Effector memory CD4-positive, alpha-beta T cell (primary cell): ENCODE measurements at places on chromosomes 7 and 10.

DNA sequence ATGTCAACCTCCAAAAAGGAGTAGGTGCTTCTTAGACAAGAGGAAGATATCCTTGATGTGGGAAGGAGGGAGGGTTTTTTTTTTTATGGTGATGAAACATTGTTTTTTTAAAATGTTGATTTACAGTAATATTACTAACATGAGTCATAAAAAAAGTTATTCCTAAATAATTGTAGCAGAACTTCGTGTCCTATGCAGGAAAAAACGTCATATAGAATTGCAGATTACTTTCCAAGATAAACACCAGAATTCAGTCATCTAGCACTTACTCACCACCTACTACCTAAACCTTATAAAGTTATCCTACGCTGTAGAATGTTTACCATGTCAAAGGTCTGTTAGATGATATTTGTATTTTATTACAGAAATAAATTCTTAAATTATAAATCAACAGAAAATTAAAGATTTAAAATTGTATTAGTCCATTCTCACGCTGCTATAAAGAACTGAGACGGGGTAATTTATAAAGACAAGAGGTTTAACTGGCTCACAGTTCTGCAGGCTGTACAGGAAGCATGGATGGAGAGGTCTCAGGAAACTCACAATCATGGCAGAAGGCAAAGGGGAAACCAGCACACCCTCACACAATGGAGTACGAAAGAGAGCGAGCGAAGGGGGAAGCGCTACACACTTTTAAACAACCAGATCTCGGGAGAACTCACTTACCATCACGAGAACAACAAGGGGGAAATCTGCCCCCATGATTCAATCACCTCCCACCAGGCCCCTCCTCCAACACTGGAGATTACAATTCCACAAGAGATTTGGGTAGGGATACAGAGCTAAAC lies 105.2 kb upstream of the NEBL start:
- DNase-seq, result no peak

GRCh38 chr10:77308084-77308732 lies 329.4 kb downstream of the KCNMA1 start:
- DNase-seq, result no peak

GRCh38 chr7:142174441-142174840 lies 62.9 kb downstream of the MGAM2 start:
- DNase-seq, result no peak

- no peak for DNase-seq
Observed at GRCh38 chr7:50531928-50532327, 33.3 kb downstream of the DDC start.

GRCh38 chr7:100013328-100013676 lies 2.1 kb upstream of the ZKSCAN1 start:
- DNase-seq, result no peak

DNA sequence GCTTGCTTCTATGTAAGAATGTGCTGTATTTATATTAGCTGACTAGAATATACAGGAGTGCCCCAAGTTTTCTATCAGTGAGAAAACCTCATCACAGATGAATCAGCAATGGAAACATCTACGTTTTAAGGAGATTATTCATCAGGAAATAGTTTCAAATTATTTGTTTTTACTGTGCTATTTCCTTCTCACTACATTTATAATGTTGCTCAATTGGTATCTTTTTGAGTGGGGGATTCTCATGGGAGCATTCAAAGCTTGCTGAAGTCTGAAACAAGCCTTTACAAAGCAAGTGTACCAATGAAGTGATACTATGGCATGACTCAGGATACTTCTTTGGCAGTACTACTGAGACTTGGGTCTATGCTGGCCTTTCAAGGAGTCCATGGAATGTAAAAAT lies 191.1 kb upstream of the SLC26A5 start:
- DNase-seq, result no peak
